ENCODE measurements at places on chromosomes 5 and 9.

GRCh38 chr5:1217596-1218206 is 7.5 kb upstream of the SLC6A18 start:
- no peak for DNase-seq

GRCh38 chr9:72041369-72041768 is 19.0 kb downstream of the C9orf57 start:
- no peak for DNase-seq

DNA sequence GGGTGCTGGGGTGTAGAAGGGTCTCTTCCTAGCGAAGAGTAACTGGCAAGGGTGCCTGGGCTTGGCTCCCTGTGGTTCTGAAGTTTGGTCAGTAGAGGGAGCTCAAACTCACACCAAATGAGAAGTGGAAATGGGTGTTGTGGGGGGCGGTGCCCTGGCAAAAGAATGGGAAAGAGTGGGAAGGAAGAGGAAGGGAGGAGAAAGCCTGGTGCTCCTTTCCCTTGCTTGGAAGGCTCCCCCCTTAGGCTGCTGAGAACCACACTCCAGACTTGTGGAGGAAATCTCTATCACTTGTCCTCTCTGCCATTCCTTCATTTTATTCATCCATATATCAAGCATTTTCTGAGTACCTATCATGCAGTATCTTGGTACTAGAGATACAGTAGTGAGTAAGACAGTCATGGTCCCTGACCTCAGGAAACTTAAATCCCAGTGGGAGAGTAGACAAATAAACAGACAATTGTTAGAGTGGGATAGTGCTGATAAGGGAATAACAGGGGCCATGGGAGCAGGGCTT is 13.0 kb downstream of the SLC4A9 start:
- DNase-seq, result peak; percentile 12

- no peak for DNase-seq
Measured at GRCh38 chr9:34508463-34508862, 14.3 kb downstream of the ENHO start.

DNA sequence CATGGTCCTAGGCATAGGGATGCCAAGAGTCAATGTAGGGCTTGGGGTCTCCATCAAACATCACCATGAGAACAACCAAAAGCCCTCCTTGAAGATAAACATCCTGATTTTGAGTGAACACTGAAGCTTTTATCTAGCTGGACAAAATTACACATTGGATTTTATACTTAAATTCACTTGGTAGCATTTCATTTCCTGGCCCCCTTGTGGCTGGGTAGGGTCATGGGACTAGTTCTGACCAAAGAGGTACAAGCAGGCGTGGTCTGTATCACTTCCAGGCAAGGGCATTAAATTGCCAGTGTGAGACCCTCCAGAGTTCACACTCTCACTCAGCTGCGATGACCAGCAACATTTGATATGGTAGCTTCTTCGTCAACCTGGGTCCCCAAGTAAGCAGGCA is 320.3 kb downstream of the ACTL7B start:
- DNase-seq, result no peak

- no peak for DNase-seq
Measured at GRCh38 chr5:10393491-10393890, 40.0 kb downstream of the MARCHF6 start.

- DNase-seq, result no peak
Measured at GRCh38 chr5:59559323-59559722, 334.2 kb downstream of the PDE4D start.

GRCh38 chr9:97889941-97890887 is 32.1 kb downstream of the TRMO start:
- peak; percentile 60 for DNase-seq

DNA sequence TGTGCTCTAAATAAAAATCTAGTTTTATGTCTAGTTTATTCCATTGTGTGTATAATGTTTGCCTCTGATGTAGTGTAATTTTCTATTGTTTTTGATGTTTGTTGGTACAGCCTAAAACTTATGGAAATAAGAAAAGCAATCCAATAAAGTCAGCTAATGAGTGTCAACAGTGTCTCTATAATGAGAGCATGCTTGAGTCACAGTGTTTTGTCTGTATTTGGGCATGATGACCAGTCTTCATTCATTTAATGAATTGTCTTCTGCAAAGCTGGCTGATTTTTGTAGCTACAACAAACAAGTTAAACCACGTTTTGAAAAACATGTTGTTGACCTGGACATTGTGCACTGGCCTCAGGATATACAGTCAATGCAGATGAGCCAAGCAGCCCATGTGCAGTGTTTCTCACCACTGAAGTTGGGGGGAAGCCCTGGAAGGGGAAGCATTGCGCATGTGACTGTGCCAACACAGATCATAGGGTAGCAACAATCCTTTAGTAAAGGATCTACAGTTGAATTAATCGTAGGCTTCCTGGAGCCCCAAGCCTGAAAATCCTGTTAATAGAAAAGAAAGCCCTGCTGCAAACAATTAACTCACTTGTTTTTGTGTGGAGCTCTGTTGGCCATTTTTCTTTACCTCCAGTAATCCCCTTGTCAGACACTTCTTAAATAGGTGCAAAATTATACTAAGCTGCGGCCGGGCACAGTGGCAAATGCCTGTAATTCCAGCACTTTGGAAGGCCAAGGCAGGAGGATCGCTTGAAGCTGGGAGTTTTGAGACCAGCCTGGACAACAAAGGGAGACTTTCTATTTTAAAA is 88.0 kb downstream of the INIP start:
- no peak for DNase-seq

DNA sequence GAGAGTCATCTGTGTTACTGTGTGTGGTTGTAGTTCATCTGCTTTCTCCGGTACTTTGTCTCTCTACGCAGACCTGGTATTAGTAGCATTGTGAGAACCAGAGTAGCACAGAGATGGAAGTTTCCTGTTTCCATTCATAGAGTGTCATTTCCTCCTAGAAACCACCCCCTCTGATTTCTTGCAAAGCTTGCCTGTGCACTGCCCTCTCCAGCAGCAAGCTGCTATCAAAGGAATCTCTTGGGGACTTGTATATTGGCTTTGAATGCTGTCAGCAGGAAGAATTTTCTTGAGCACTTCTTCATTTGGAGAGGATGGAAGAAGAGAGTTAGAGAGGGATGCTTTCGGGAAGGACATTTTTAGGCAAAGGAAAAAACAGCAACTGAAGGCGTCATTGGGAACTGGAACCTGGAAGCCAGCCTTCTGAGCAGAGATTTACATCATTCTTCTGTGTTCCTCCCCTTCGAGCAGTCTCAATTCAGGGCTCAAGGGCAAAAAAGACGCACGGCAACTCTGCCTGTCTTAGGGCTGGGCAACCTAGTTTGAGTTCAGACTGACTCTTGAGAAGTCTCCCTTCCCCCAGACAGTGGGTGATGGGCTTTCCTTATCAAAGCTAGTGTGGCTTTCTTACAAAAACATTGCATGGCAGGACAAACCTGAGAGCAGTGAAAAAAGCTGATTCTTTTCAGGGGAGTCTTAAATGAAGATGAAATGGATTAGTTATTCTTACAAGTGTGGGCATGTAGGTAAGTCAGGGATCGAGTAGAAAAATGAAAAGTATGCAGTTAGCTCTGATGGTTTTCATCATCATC is 226.3 kb downstream of the AOPEP start:
- no peak for DNase-seq

DNA sequence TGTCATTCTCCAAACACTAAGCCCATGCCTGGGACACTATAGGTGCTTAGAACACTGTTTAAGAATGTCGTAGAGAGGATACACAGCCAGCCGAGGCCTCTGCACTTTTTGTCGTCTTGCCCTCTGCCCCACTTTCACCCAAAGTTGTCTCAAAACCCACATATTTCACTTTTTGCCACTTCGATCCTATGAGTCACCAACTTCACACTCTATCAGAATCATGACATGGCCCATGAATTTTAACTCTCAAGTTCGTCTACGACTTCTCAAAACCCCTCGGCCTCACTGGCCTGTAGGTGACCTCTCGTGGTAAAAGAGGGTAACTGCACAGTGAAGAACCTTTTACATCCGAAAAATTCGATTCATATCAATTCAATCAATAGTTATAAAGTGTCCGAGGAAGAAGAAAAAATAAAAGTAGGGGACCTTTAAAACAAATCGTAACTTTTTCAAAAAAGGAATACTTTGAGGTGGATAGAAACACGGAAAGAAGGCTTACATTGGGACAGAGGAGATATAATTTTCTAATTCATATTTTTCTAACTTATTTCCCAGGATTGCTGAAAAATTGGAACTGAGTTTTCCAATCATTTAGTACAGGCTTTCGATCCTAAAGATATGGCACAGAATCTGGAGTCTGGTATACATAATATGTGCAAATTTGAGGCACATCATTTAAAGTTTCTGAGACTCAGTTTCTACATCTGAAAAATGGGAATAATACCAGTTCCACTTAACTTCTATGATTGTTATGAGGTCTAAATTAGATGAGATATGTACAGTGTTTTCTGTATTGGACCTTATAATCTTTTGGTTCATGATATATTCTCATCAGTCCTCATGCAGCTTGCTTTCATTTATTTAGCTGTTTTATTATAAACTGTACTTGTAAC is 122.6 kb downstream of the APBA1 start:
- DNase-seq, result peak; percentile 12

GRCh38 chr5:8446179-8446578 is 577.2 kb downstream of the MTRR start:
- no peak for DNase-seq

DNA sequence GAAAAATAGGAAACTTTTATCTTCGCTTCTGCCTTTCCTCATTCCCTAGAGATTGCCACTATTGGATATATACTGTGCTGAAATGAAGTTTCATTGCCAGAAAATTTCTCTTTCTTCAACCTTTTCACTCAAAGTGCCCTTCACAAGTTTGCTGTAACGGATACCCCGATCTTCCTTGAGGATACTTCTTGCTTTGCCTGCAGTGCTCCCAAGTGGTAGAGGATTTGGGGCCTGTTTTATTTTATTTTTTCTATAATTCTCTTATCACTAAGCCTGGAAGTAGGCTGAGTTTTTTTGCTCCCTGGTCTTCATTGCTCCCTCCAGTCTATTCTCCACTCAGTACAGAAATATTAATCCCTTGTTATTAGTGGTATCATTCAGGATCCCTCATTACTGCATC is 481.4 kb upstream of the CDH18 start:
- DNase-seq, result no peak

DNA sequence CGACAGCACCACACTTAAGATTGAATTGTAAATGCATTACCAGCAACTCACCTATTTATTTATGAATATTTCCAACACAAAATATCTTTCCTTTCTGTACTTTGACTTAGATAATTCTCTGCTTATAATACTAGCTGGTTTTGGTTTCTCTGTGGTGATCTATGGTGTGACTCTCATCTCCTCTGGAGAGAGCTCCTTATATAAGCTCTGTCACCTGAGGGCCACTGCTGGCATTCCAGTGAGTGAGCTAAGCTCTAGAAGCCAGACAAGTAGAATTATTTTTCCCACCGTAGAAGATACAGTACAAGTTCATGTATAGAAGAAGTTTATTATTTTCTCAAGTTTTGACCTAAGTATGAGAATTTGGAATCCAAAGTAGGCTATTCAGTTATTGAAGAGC is 111.5 kb downstream of the CDC42SE2 start:
- DNase-seq, result peak; percentile 21

GRCh38 chr5:39713250-39713916 is 288.6 kb upstream of the DAB2 start:
- DNase-seq, result no peak

GRCh38 chr5:38745836-38746732 is 99.7 kb upstream of the OSMR start:
- DNase-seq, result no peak

GRCh38 chr5:158349987-158350386 is 491.0 kb upstream of the CLINT1 start:
- DNase-seq, result no peak

- DNase-seq, result no peak
Measured at GRCh38 chr5:55308254-55308836, 556 bp downstream of the MTREX start.

DNA sequence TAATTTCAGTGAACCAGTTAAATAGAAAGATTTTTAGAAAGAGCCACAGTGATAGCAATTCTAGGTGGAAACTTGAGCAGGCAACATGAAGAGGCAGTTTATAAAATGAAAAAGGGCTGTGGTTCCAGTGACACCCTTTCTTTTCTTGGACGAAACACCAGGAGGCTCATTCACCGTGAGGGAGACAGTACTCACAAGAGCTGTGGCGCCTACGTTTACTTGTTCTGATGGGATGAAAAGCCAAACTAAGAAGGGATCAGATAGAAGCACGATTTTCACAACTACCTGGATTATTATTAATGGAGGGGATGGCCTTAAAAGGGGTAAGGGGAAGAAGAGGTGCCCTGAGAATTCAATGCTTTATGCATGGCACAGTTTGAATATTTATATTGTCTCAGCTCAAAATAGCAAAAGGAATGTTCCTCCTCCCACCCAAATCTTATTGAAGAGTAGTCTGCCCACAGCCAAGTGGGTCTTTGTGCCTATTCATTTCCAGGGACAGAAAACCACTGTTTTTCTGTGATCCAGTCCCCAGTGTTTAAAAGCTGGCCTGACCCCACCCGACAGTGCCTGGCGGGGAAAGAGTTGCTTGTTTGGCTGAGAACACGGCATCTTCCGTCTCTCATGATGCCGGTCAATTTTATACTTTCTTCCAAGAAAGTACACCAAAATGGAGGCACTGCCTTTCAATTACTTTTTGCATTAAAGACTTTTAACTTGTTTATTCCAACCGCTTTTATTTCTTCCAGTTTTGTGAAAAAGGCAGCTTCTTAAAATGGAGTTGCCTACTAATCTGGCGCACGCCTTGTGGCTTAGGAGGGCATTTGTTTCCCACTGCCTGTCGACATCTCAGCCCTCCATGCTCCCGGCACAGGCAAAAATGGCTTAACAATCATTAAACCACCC is 51.9 kb downstream of the HABP4 start:
- DNase-seq, result no peak

DNA sequence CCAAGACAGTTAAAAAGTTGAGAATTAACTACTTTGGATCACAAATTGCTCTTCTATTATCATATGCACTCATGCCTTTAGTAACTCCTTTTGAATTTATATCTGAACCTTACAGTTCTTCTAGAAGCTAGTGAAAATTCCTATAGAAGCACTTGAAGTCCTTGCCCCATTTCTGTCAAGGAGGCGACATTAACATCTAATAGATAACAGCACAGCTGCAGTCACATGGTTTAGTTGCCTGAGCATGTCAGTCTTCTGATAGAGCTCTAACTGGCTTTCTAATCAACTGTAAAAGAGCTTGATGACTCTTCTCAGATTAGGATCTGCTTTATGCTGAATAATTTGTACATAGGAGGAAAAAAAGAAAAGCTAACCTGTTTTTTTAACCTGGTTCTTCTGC is 9.0 kb downstream of the RFESD start:
- DNase-seq, result no peak

- no peak for DNase-seq
Measured at GRCh38 chr9:87834357-87834756, 48.3 kb upstream of the SPATA31E1 start.

GRCh38 chr5:172713113-172713808 is 57.7 kb downstream of the DUSP1 start:
- DNase-seq, result peak; percentile 70

DNA sequence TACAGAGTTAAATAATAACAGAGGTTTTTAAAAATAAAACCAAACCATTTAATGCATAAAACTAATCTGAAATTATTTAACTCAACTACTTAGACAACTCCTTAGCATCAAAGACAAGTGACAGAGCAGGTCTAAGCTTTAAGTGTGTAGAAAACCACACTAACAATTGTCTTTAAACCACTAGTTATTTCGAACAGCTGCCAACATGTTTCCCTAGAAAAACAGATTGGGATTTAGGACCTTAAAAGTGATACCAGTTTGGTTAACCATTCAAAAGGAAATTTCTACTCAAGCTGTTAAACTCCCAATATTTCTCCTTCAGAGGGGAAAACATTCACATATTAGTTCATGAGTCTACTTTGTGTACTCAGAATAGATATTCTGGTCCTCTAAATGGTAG is 208.7 kb downstream of the BNC2 start:
- no peak for DNase-seq
